Cardiac muscle cell (in vitro differentiated cells and primary cell): ENCODE measurements at places on chromosomes 11 and 22.
A peak's percentile ranks its signal among the peaks of the same experiment; 100 is the strongest.

GRCh38 chr11:812390-812789 is 2.6 kb downstream of the RPLP2 start:
- DNase-seq = no peak

DNA sequence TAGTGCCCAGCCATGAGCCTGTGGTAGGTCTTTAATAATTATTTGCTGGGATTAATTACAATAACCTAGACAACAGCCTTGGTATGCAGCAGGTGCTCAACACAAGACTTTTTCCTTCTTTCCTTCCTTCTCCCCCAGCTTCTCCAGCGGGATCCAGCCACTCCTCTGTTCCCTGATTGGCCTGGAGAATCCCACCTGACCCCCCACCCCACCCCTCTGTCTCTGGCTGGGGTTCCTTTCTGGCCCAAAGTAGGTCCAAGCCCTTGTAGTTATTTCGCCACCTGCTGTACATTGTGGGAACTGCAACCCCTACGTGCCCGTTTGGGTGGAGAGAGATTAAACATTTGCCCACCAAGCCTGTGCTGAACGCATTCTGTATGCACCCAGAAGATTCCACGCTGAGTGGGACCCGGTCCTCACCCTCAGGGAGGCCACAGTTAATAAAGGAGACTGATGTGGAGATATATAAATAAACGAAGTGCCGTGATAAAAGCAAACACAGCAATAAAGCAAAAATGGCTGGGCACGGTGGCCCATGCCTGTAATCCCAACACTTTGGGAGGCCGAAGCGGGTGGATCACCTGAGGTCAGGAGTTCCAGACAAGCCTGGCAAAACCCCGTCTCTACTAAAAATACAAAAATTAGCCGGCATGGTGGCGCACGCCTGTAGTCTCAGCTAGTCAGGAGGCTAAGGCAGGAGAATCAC is 32.1 kb upstream of the DGKZ start:
- DNase-seq = peak; percentile 83

DNA sequence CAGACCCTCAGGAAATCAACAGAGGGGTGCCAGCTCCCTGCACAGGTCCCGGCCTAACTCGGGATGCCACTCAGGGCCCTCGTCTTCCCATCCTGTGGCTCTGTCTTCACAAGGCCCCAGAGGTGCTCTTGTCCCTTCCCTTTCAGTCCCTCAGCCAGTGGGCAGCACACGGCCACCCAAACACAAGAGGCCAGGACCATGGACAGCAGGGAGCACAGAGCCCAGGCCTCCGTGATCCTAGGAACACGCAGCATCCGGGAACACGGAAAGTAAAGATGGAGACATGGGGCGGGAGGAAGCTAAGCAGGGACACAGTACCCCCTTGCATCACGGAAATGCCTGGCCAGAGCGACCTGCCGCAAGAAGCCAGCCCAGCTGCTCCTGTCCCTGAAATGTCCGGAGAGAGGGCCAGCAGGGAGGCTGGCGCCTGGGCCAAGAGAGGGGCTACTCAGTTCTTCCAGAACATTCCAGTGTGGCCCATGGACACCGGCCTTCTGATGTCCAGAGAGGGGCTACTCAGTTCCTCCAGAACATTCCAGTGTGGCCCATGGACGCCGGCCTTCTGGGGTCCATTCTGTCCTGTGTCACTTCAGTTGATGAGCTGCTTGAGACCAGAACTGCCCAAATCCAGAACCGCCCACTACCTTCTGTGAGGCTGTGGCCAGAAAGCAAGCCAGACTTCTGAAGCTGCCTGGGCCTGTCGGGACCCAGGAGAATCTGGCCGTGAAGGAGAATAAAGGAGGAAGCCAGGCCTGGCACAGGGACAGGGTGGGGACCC is 274.0 kb downstream of the BRD1 start:
- DNase-seq = peak; percentile 80

- DNase-seq = no peak
Measured at GRCh38 chr11:90187839-90188238, 35.0 kb downstream of the CHORDC1 start.

GRCh38 chr22:47586038-47586437 is 823.6 kb downstream of the TBC1D22A start:
- no peak for DNase-seq

DNA sequence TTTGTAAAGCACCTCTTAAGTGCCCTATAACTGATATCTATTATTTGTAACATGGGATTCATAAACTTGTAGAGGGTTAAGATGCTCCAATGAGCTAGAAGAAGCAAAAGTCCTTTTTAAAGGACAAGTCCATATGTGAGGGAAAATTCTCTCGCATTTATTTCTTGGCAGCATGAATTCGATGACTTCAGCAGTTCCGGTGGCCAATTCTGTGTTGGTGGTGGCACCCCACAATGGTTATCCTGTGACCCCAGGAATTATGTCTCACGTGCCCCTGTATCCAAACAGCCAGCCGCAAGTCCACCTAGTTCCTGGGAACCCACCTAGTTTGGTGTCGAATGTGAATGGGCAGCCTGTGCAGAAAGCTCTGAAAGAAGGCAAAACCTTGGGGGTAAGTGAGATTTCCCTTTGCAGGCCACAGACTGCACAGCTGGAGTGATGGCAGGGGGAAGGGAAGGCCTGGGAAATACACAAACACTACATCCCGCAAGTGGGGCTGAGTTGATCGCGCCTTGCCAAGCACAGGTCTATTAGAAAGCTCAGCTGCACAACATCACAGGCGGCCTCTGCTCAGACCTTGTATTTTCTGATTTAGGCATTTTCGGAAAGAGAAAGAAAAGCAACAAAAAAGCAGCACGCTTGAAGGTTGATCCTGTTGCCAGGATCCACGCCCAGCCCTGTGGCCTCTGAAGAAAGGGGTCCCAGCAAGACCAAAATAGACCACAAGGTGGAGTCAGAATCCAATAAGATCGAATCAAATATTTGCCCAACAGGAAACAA is 1.5 kb downstream of the MS4A8 start:
- peak; percentile 7 for DNase-seq

- no peak for DNase-seq
Measured at GRCh38 chr11:93936460-93936859, 84.7 kb upstream of the HEPHL1 start.

DNA sequence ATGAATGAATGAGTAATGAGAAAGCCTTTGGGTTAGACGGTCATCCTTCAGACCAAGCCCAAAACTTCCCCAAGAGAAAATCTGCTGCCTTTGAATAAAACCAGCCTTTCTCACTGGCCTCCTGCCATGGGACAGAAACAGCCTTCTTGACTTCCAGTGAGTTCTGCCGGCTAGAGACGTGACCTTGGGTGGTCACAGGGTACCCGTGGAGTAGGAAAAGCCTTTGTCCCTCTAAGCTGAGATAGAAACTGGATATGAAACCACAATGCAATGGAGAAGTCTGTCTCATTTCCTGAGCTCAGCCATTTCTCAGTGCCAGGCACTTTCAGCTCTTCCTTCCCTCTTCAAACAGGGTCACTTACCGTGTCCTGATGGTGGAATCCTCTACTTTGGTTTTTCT is 21.2 kb upstream of the YWHAH start:
- no peak for DNase-seq

GRCh38 chr11:72202571-72202970 is 10.6 kb downstream of the FOLR1 start:
- DNase-seq = no peak

- no peak for DNase-seq
Measured at GRCh38 chr11:66800720-66801428, 42.4 kb upstream of the RCE1 start.

GRCh38 chr11:88115828-88116755 is 59.2 kb downstream of the RAB38 start:
- no peak for DNase-seq

DNA sequence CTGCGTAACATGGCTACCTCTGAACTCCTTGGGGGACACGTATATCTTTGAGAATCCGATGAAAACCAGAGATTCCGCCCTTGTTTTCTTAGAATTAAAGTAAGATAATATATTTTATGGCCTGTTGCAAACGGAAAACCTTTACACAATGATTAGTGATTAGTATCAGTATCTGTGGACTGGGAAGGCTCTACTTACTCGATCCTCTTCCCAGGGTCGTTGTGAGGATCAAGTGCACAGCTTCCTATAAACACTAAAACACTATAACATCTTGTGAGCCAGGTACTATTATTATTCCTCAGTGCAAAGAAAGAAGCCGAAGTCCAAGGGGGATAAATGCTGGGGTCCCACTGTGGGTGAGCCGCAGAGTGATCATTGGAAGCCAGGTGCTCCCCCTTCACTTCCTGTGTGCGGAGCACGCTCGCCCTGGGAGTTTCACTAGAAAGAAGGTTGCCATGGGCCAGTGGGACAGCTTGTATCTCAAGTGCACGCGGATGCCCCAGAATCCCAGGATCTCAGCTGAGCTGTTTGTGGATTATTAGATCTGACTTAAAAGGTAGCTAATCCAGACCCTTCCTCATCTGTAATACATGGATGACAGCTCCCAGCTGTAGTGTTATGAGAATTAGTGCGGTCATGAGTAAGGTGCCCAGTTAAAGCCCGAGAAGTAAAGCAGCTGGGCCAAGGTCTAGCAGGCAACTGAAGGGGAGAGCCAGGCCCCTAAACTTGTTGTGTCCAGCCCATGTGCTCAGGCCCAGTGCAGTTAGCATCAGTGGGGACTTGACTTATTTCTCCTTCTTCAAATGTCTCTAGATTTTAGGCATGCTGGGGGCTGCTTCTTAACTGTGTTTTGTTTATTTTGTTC is 839 bp downstream of the CBY1 start:
- DNase-seq = peak; percentile 29

DNA sequence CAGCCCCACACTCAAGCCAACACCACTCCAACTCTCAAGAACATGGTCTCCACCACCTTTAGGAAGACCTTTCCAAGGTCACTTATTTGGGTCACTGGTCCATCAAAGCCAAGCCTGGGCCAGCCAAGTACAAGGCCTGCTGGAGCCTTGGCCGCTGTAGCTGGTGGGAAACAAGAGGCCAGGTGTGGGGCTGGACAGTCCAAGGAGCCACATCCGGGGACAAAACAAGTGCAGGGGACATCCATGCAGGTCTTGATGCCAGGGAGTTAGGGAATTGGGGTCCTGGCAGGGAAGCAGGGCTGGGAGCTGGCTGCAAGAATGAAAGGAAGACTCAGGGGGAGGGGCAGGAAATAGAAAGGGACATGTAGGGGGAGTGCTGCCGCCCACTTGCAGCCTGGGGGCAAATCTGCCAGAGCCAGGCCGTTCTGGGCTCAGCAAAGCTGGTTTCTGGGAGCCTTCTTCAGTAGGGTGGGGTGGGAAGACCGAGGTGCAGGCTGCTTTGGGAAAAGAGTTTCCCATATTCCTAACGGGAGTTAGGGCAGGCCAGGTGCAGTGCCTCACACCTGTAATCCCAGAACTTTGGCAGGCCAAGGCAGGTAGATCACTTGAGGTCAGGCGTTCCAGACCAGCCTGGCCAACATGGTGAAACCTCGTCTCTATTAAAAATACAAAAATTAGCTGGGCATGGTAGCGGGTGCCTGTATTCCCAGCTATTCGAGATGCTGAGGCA is 69.5 kb upstream of the ATXN10 start:
- DNase-seq = no peak

DNA sequence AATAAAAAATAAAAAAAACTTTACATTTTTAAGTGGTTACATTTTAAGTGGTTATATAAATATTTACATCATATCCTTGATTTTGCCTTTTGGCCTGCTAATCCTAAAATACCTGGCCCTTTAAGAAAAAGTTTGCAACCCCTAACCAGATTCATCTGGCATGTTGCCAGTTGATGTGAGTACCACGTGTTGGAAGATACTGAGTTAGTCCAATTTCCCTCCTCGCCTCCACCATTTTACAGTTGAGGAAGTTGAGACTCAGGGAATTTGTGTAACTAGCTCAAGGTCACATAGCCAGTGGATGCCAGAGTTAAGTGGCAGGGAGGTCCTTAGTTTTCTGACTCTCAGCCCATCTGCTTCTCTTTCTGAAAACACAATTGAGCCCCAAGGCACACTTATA is 5.1 kb downstream of the ELF5 start:
- no peak for DNase-seq

- no peak for DNase-seq
Measured at GRCh38 chr11:69004411-69005182, 8.4 kb downstream of the MRGPRF start.

DNA sequence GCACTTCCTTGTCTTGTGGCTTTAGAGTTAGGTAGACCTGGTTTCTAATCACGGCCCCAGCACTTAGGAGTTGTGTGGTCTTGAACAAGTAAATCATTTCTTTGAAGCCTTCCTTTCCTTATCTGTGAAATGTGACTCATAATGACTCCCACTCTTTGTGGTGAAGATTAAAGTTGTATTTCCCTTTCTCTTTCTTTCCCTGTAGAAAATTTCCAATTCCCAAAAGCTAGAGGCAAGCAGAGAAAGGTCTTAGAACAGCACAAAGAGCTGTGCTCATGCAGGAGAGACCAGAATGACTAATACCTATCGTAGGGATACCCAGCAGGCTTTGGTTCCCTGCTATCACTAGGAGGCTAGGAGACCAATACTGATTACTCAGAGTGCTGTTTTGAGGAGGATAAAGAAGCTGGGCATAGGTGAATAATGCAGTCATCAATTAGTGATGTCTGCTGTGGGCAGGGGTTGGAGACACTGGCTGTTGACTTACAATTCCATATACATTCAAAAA is 270.7 kb upstream of the SYN3 start:
- no peak for DNase-seq

GRCh38 chr11:2314136-2314524 is 12.3 kb downstream of the TSPAN32 start:
- DNase-seq = no peak

- DNase-seq = no peak
Measured at GRCh38 chr11:130710497-130711012, 205.7 kb downstream of the SNX19 start.

GRCh38 chr11:48094643-48095339 is 114.4 kb downstream of the PTPRJ start:
- DNase-seq = no peak

DNA sequence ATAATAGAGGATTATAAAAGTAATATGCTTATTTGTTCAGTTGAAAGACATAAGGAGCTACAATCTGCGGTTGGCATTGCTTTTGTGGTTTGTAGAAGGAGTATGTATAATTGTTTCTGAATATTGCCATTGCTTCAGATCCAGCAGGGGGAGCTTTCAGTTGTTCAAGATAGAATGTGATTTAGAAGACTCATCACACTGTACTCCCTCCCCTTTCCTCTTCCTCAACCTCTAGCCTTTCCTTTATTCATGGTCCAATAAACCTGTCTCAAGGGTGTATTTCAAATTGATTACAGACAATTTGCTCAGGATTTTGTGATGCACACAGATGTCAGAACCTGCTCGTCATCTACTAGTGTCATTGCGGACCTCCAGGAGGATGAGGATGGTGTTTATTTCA is 9.8 kb downstream of the PRMT3 start:
- DNase-seq = peak; percentile 36

- no peak for DNase-seq
Measured at GRCh38 chr22:36387709-36387958, 133 bp downstream of the MYH9 start.

- DNase-seq = no peak
Measured at GRCh38 chr11:111696556-111696955, 69.6 kb downstream of the PPP2R1B start.

DNA sequence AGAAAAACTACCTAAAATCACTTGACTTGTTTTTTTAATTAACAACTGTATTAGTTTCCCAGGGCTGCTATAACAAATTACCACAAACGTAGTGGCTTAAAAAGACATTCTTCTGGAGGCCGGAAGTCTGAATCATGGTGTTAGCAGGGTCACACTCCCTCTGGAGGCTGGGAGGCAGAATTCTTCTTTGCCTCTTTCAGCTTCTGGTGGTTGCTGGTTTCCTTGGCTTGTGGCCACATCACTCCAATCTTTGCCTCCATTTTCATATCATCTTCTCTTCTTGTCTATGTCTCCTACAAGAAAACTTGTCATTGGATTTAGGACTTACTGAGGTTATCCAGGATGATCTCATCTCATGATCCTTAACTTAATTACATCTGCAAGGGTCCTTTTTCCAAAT is 7.4 kb upstream of the INCENP start:
- no peak for DNase-seq

GRCh38 chr22:49464037-49464436 is 363.6 kb downstream of the BRD1 start:
- DNase-seq = no peak
